ENCODE measurements at places on chromosomes 5 and 9. TPM values are rescaled to one million over a fixed set of nuclear protein-coding genes. Genes with fewer than 3 reads are reported as not detected.

The CXCL14 gene
- total RNA-seq, result not detected

The PRR16 gene
- not detected for total RNA-seq

The NR5A1 gene
- 38.8 TPM for total RNA-seq

The PCDHB9 gene
- total RNA-seq, result 0.18 TPM

The LECT2 gene
- not detected for total RNA-seq

The FBP2 gene
- not detected for total RNA-seq

The DNM1 gene
- total RNA-seq, result 0.15 TPM

The GAS1 gene
- not detected for total RNA-seq

The RGS7BP gene
- not detected for total RNA-seq

The FOXE1 gene
- not detected for total RNA-seq

The GABRA1 gene
- total RNA-seq, result not detected

The PAPPA gene
- total RNA-seq, result 0.09 TPM

The TIMD4 gene
- total RNA-seq, result not detected

The SMIM33 gene
- not detected for total RNA-seq

The CEP78 gene
- total RNA-seq, result 38.3 TPM

The PHYHD1 gene
- total RNA-seq, result 10.6 TPM

The BTNL9 gene
- not detected for total RNA-seq

The C5orf63 gene
- total RNA-seq, result 8.8 TPM

The PPIC gene
- total RNA-seq, result 9.9 TPM

The FANCC gene
- 7.4 TPM for total RNA-seq

The PLK2 gene
- total RNA-seq, result 15.1 TPM

The GPR150 gene
- not detected for total RNA-seq

The ERGIC1 gene
- total RNA-seq, result 56.6 TPM

The SHISAL2B gene
- not detected for total RNA-seq

The SLC6A7 gene
- total RNA-seq, result not detected

The LCN6 gene
- not detected for total RNA-seq

The PCDHGB6 gene
- total RNA-seq, result not detected

The PCSK1 gene
- total RNA-seq, result not detected

The GRM6 gene
- total RNA-seq, result not detected

The NIM1K gene
- total RNA-seq, result not detected

The CDC42SE2 gene
- total RNA-seq, result 40.7 TPM

The MEIKIN gene
- not detected for total RNA-seq

The SPATA24 gene
- 13.0 TPM for total RNA-seq

The OTULINL gene
- total RNA-seq, result 0.40 TPM

The NXNL2 gene
- not detected for total RNA-seq

The GPBP1 gene
- 72.2 TPM for total RNA-seq

The SLC36A2 gene
- total RNA-seq, result not detected

The CCL21 gene
- total RNA-seq, result not detected

The AIF1L gene
- 36.5 TPM for total RNA-seq

The PCDHA13 gene
- total RNA-seq, result 0.04 TPM

The PCDHGB1 gene
- total RNA-seq, result 0.95 TPM

The SLCO4C1 gene
- total RNA-seq, result 9.6 TPM

The RORB gene
- total RNA-seq, result not detected

The TMEM215 gene
- total RNA-seq, result not detected

The IFNA8 gene
- total RNA-seq, result not detected

The GPRIN1 gene
- total RNA-seq, result 2.0 TPM

The SV2C gene
- not detected for total RNA-seq

The GZMA gene
- not detected for total RNA-seq

The SEMA5A gene
- not detected for total RNA-seq

The UAP1L1 gene
- 6.4 TPM for total RNA-seq

The KCNIP1 gene
- total RNA-seq, result not detected

The NSG2 gene
- not detected for total RNA-seq

The C6 gene
- total RNA-seq, result 2.5 TPM

The ZNF300 gene
- total RNA-seq, result 5.3 TPM

The MARCHF3 gene
- total RNA-seq, result 9.0 TPM

Measured in HepG2 (cell line).